NCI-H510A (cell line): ENCODE measurements at places on chromosomes 13 and 19.

DNA sequence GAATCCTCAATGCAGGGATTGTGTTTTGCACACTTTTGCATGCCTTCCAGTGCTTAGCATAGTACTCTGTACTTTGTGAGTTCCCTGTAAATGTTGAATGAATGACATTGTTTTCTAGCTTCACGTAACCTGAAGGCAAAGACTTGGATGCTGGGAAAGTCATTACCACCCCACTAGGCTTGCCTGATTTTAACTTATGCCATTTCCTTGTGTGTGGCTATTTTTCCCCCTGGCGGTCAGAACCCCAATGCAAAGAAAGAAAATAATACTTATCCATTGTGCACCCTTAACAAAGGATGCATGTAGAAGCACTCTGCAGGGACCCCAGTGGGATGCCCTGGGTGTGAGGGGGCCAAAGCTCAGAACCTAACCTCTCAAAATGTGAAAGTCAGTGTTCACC lies 1.2 kb upstream of the ENOX1 start:
- no peak for DNase-seq

DNA sequence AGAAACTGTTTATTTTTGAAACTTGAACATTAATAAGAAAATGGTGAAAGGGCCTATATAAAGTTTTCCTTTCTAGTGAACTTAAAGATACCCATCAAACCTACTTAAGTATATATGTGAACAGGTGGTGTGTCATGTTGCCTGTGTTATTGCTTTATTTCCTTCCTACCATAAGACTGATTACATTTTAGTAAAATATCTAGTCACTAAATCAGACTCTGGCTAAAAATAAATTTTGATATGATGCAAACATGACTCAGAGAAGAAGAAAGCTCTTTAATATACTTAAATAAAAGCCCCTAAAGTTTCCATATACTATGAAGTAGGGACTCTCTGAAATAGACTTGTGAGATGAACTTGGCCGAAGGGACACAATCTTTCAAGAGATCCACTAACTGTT lies 35.1 kb upstream of the FBXL3 start:
- DNase-seq: no peak

DNA sequence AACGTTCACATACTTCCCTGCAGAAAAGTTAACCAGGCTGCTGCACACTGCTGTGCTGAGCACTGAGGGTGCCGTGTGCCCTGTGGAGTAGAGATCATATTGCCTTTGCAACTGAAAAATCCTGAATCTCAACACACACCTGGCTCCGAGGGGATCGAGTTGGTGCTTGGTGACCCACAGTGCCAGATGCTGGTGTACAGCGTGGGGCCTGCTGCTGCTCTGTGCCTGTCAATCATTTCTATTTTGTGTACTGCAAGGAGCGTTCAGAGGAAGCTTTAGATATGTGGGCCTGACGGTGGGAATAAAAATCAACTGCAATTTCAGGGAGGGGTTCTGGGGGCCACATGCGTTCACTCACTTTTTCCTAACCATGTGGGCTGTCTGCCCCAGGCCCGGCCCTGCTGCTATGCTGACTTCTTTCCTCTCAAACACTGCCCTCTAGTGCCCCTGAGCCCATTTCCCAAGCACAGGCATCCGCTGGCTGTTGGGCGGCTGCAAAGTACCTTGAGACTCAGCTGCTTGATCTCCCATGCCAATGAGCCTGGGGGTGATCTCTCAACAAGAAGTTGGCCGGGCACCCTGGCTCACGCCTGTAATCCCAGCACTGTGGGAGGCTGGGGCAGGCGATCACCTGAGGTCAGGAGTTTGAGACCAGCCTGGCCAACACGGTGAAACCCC lies 9.7 kb upstream of the LENG8 start:
- no peak for DNase-seq

DNA sequence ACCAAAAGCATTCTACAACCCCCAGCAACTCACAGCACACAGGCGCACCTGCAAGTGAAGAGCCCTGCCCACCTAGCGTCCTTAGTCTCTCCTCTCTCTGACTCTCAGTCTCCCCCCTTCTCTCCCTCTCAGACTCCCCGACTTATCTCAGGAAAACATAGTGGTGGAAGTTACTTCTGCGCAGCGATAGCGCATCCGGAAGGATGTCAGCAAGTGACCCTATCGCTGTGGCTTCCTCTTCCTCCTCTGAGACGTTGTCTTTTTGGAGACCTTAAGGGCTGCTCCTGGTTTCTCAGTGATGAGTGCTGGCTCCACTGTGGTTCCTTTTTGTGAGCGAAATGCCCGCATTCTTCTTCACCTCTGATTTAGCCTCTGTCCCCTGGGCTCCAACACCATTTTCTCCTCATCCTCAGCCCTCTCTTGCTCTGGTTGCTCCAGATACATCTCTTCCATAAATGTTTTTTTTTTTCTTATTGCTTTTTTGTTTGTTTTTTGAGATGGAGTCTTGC lies 1.4 kb upstream of the YIF1B start:
- no peak for DNase-seq

DNA sequence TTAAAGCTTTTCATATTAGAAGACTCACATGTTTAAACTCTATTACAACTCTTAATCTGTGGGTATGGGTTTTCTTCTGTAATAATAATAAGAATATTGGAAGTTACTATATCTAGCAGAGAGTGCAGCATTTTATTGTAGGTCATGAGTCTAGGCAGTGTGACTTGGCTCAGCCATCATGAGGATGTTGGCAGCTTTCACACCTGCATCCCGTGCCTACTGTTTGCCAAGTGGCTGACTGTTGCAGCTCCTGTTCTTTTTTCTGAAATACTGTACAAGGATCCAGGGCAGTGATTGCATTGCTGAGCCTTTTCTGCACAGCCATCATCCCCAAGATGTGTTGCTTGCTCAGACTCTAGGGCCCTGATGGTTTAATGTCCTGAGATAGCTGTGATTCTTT lies 47.4 kb downstream of the MTUS2 start:
- no peak for DNase-seq

GRCh38 chr13:98921786-98922185 lies 56.1 kb downstream of the DOCK9 start:
- no peak for DNase-seq

DNA sequence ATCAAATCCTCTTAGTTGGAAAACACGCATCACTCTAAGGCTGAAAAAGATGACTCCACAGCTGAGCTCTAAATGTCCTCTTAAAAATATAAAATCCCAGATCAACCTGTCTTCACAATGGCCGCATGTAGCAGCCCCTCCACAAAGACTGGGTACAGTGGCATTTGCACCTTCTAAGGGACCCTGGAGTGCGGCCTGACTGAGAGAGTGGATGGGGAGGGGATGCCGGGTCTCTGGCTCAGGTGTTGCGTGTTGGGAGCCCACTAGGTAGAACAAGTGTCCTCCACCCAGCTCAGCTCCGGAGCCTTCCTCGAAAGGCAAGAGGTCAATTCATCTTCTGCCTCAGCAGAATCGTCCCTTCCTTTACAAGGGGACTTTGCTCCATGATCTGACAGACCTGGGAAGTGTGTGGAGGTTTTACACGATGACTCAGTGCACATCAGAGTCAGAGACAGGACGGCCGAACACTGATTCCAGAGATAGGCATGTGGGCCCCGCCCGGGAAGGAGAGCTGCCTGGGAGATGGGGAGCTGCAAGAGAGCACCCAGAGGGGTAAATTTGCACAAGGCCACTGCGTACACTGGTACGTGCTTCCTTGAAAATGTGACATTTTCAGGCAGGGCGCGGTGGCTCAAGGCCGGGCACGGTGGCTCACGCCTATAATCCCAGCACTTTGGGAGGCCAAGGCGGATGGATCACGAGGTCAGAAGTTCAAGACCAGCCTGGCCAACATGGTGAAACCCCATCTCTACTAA lies 23.5 kb upstream of the SLC15A1 start:
- no peak for DNase-seq

GRCh38 chr13:80132741-80133601 lies 208.0 kb downstream of the SPRY2 start:
- DNase-seq: no peak

- no peak for DNase-seq
These were observed 2.8 kb downstream of the ACP5 start for GRCh38 chr19:11574689-11575088.

- DNase-seq: no peak
These were observed 8.8 kb downstream of the TPT1 start for GRCh38 chr13:45332036-45332830.

DNA sequence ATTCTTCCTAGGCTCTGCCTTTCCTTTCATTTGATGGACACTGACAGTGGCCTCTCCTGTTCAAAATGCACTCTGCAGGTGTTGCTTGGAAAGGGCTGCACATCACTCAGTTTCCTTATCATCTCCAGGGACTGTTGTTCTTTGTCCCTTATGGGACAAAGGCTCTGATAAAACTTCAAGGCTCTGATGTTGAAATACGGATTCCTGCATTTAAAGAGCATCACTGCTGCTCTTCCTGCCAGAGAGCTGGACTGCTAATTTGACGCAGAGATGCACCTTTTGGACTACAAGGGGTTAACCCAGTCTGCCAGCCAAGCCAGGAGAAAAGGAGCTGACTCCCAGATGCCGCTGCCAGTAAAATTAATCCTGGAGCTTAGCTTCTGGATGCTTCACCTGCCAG lies 952.1 kb downstream of the DIAPH3 start:
- DNase-seq: no peak

DNA sequence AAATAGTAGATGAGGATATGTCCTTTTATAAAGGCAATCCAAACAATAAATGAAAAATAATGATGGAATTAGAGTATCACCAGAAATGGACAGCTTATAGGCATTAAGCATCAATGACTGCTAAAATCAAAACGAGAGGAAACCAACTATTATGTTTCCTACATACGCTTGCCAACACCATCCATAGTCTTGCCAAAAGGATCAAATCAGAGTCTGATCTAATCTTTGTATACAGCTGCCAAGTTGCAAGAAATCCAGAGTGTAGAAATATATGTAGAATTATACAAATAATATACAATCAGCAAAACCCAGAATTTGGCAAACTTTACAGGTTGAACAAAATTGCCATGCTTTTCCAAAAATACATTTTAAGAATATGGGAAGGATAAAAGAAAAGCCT lies 1661.6 kb downstream of the SLITRK1 start:
- DNase-seq: no peak

GRCh38 chr19:33462112-33462791 lies 59.3 kb downstream of the PEPD start:
- DNase-seq: no peak

DNA sequence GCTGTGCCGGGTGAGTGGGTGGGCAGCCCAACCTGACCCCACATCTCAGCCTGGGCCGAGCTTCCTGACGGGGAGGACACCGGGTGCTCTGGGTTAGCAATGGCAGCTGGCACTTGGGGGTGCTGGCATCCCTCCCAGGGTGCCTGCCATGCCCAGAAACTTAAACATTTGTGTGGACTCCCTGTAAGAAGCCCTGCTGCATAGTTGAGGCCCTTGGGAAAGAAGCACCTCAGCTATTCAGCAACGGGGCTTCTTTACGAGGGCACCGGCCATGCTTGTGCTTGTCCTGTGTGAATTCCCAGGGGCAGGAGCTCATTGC lies 33.8 kb upstream of the MEDAG start:
- DNase-seq: no peak

GRCh38 chr19:17210296-17210695 lies 4.9 kb upstream of the USE1 start:
- DNase-seq: no peak

GRCh38 chr13:73179650-73180274 lies 121.0 kb downstream of the KLF5 start:
- no peak for DNase-seq

GRCh38 chr13:49409008-49409407 lies 34.9 kb downstream of the CAB39L start:
- DNase-seq: no peak

GRCh38 chr13:111046590-111047141 lies 68.4 kb upstream of the ARHGEF7 start:
- DNase-seq: no peak

- DNase-seq: no peak
These were observed 80.9 kb downstream of the PTPRS start for GRCh38 chr19:5259750-5260149.

DNA sequence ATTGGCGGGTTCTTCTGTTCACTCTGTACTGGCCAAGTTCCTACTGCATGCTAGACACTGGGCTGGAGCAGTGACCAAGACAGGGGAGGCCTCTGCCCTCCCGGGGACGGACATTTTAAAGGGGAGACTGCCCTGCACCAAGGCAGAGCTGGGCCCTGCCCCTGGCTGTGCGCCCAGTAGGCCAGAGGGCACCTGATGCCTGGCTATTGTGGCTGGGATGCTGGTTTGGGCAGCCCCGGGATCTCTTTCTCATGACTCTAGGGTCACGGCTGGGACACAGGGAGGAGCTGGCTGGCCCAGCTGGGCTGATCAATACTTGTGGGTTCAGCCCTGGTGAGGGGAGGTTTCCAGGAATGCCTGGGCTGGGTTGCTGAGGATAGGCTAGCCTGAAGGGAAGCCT lies 17.7 kb downstream of the LIPE start:
- DNase-seq: no peak

- no peak for DNase-seq
These were observed 17.5 kb downstream of the ATP7B start for GRCh38 chr13:51993713-51994112.

DNA sequence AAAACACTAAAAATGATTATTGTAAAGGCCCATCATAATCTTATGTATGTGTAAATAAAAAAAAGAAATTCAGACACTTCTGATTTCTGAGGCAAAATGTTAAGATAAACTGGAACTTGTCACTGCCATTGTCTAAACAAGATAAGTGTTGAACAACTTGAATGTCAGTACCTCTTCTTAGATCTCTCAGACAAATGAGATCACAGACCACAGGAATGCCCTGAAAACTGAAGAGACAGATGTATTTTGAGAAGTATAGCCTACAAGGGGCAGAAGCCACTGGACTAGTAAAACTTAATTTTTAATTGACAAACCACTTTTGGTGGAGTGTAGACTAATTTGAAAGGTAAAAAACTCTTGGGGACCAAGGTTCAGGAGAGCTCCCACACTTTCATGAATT lies 375.5 kb upstream of the SLITRK5 start:
- DNase-seq: no peak

DNA sequence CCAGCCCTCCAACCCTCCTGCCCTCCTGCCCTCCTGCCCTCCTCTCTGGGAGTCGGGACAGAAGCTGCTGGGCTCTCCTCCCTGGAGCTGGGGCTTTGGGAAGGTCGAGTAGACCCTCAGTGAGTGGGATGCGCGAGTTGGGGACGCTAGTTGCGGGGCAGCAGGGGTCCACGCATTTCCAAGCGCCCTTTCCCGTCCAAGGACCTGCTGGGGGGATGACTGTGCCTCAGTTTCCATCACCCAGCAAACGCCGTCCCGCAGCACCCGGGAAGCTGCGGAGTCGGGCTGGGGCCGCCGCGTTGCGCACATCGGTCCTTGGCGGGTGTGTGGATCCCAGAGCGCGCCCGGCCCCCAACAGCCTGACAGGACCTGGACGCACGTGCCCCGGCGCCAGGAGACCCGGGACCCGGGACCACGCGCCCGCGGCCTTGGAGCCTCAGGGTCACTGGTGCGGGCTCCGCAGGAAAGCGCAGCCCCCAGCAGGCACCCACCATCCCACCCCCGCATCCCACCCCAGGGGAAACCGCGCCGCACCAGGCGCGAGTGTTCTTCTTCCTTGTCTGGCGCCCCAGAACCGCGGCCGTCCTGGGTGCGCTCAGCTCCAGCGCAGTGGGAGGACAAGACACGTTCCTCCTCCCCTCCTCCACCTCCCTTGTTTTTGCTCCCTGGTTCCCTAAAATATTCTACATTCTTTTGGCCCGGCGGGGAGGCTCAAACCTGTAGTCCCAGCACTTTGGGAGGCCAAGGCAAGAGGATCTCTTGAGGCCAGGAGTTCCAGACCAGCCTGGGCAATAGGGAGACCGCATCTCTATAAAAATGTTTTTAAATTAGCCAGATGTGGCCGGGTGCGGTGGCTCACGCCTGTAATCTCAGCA lies 9.2 kb downstream of the ONECUT3 start:
- DNase-seq: no peak
